ENCODE measurements at places on chromosomes 7 and 10.

DNA sequence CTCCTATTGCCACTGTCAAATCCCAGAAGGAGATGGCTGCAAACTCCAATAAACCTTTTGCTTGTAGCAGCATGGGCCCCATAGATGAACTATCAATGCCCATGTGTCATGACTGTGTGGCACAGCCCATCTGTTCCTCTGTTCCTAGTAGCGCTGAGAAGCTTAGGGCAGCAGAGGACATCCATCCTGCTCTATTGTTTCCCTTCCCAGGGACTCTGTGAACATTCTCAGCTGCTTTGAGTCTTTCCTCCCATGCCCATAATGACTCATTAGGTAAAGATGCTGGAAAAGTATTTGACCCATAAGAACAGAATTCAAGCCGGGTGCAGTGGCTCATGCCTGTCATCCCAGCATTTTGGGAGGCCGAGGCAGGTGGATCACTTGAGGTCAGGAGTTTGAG is 28.3 kb downstream of the STMP1 start:
- no peak for DNase-seq

DNA sequence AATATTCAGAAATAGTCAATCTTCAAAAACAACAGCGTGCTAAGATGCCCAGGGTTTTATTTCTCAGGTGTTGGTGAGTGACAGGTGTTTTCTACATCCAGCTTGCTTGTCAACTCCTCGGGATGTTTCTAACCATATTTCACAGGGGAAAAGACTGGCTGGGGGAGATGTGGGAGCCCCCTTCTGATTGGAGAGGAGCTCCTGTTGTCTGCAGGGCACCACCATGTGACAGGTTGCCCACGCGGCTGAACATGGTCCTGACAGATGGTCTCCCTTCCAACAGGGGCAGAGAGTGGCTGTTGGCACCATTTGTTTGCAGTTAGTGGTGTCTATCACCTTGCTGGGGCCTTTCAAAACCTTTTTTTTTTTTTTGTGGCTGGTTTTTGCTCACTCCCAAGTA is 16.5 kb upstream of the GPR26 start:
- no peak for DNase-seq

DNA sequence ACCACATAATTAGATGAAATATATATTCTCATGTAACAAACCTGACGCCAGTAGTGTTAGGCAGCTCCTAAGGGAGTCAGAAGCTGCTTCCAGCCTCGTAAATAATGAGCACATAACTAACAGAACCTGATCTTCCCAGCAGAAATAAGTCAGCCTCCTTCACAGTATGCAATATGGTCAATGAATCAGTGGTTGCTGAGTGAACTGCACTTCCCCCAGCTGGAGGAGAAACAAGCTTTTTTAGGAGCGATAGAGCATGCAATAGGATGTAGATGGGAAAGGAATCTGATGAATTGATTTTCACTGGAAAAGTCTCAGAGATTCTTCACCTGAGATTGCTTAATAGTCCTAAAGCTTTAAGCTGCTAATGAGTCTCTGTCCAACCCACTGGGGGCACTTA is 337.2 kb upstream of the LRGUK start:
- DNase-seq = no peak

DNA sequence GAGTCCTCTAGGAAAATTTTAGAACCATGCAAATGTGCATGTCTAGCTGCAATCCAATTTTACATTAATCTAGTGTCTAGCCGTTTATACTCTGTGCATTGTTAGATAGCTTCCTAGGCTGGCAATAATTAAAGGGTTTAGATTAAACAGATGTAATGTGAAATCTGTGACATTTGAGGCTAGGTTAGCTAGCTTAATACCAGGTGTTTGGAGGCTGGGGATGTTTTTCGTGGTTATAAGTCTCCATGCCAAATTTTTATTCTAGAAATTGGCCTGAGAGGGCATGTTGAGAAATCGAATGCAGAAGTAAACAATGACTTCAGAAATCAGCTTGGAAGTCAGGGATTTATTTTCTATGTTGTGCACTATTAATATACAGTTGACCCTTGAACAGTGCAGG is 94.2 kb downstream of the ST7 start:
- no peak for DNase-seq

DNA sequence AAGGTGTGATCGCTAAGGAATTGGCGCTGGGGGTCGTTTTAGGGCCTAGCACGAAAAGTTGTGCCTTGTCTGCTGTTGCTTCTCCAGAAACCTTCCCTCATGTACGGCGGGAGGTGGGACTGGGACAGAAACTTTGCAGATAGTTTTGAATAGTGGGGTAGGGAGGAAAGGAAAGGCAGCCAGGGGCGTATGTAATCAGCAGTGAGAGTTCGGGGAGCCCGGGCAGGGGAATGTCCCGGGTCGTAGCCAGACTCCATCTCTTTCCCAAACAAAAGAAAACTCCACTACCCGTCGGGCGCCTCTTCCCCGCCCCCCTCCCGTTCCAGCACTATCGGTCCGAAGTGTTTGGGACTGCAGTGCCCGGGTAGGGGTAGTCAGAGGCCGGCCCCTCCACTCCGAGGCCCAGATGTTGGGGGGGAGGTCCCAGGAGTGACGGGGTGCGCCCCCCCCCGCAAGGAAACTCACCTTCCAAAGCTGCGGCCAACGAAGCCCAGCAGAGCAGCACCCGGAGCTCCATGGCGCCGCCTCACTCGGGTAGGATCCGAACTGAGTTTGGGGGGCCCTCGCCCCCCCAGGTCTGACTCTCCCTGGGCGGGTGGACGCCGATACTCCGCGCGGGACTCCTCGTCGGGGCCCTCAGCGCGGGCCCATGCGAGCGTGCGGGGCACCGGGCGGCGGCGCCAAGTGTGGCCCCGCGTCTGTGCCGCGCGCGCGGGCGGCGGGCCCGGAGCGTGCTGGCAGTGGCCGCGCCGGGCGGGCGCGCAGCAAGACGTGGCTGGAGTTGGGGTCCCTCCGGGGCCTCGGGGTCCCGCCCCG is 601 bp downstream of the EPHB4 start:
- DNase-seq = no peak

GRCh38 chr7:93836116-93836515 is 54.4 kb downstream of the TFPI2 start:
- DNase-seq = no peak

DNA sequence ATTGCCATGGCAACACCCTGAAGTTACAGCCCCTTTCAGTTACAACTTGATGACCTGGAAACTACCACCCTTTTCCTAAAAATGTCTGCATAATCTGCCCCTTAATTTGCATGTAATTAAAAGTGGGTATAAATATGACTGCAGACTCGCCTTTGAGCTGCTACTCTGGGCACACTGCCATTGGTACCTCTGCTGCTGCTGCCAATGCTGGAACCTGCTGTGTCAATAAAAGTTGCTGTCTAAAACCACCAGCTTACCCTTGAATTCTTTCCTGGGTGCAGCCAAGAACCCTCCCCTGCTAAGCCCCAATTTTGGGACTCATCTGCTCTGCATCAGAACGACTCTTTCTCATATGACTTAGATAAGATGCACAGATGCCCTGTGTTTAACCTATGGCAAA is 10.2 kb upstream of the FRA10AC1 start:
- no peak for DNase-seq

- DNase-seq = no peak
These were observed 25.8 kb upstream of the FAM13C start for GRCh38 chr10:59387951-59388670.

Measured in NCI-H187 (cell line).